ENCODE measurements at places on chromosomes 12 and 14.

DNA sequence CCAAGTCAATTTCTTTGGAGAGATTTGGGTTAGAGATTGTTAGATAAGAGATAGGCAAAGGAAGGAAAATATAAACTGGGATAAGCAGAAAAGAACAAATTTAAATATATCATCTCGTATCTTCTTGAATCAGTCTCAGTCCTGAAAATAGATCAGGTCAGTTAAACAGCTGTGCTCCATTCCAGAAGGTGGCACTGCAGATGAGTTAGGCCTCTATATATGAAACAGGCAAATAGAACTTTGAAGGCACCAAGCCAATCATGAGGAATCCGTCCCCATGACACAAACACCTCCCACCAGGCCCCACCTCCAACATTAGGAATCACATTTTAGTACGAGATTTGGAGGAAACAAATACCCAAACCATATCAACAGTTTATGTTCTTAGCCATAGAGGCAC, 605.5 kb upstream of the USP15 start:
- DNase-seq = no peak

- DNase-seq = no peak
Measured at GRCh38 chr12:16076557-16076956, 165.4 kb downstream of the DERA start.

GRCh38 chr12:109783135-109783964, 49.8 kb downstream of the TRPV4 start:
- DNase-seq = no peak

- DNase-seq = peak; percentile 60
Measured at GRCh38 chr14:68911594-68912227, 67.4 kb downstream of the ACTN1 start.

GRCh38 chr14:30034152-30034551, 106.5 kb upstream of the PRKD1 start:
- DNase-seq = no peak

GRCh38 chr12:100435957-100436356, 37.7 kb upstream of the NR1H4 start:
- DNase-seq = no peak

GRCh38 chr12:12492547-12492946, 70.1 kb downstream of the DUSP16 start:
- DNase-seq = no peak

DNA sequence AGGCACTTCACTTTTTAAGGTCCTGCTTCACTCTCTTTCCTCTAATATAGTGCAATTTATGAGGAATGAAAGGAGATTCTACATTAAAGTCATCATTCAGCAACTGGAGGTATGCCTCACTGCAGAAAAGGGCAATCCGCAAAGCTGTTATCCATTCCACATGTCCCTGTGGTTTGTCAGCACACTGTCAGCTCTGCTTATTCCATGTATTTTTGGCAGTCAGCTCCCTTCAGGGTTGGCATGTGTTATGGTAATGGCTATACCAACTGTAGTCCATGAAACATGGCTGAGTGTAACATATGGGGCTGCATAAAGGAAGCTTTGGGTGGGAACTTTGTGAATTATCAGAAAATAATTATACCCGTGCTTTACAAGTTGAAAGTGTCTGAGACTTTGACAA, 154.1 kb downstream of the GALC start:
- no peak for DNase-seq

- no peak for DNase-seq
Measured at GRCh38 chr14:85112762-85113161, 417.2 kb upstream of the FLRT2 start.

- no peak for DNase-seq
Measured at GRCh38 chr12:115872919-115873357, 404.6 kb downstream of the MED13L start.

- DNase-seq = no peak
Measured at GRCh38 chr12:13788626-13789025, 192.8 kb downstream of the GRIN2B start.

DNA sequence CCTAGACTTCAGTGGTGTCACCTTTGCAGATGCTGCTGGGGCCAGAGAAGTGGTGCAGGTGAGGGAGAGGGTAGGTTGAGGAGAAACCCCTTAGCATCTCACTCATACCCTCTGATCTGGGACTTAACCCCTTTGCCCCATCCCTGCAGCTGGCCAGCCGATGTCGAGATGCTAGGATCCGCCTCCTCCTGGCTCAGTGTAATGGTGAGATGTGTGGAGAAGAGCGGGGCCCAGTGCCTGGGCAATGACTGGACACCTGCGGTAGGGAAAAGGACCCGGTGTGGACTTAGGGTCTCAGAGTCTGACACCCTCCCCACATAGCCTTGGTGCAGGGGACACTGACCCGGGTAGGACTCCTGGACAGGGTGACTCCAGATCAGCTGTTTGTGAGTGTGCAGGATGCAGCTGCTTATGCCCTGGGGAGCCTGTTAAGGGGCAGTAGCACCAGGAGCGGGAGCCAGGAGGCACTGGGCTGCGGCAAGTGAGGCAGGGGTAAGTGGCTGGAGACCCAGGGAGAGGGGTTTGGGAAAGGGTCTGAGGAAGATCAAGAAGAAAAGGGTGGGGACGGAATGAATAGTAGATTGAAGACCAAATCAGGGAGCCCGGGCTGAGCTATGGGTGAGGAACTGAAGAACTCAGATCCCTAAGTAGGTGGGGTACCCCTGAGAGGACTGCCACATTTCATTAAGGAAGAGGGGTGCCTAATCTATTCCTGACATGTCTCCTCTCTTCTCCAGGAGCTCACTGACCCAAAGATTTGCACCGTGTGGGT, 7.6 kb downstream of the B4GALNT1 start:
- DNase-seq = no peak

GRCh38 chr12:40945772-40946171, 242.3 kb upstream of the PDZRN4 start:
- DNase-seq = no peak

- DNase-seq = no peak
Measured at GRCh38 chr14:55773312-55773711, 193.3 kb downstream of the KTN1 start.

DNA sequence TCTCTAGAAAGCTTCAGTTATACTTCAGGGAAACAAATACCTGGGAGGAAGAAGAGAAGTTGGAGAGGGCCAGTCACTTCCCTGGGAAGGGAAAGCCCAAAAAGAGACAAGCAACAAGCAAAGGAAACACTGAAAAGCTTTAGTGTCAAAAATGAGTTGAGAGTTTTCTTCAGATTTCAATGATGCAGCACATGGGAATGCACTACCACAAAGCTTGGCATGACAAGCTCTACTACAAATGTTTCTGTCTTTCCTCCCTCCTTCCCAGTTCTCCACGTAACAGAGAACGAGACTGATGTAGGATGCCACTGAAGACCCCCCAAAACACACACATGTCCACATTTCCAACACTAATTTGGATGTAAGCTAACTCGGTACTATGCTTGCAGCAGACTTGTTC, 26.8 kb upstream of the ADAMTS20 start:
- DNase-seq = no peak

DNA sequence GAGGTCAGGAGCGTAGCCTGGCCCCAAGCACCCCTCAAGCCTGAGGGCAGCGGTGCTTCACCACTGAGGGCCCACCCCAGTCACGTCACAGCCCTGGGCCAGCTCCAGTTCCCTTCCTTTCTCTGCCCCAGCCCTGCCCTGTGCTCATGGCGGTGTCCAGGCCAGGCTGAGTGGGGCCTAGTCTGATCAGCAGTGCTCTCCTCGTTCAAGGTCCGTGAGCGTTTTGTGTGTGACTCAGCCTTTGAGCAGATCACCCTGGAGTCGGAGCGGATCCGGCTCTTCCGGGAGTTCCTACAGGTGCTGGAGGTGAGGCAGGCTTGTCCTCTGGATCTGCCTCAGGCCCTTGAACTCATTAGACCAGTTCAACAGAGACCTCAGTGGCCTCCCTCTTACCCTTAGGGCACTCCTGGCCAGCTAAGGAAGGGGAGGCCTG, 19.0 kb downstream of the PRPF40B start:
- no peak for DNase-seq

GRCh38 chr12:1660304-1661187, 30.3 kb upstream of the ADIPOR2 start:
- DNase-seq = peak; percentile 26

GRCh38 chr12:89817501-89818226, 109.0 kb upstream of the ATP2B1 start:
- no peak for DNase-seq

GRCh38 chr14:93073358-93073707, 42.4 kb downstream of the ITPK1 start:
- no peak for DNase-seq

- DNase-seq = no peak
Measured at GRCh38 chr14:98954349-98955000, 317.5 kb downstream of the BCL11B start.

- no peak for DNase-seq
Measured at GRCh38 chr12:16573398-16574077, 32.4 kb downstream of the LMO3 start.

DNA sequence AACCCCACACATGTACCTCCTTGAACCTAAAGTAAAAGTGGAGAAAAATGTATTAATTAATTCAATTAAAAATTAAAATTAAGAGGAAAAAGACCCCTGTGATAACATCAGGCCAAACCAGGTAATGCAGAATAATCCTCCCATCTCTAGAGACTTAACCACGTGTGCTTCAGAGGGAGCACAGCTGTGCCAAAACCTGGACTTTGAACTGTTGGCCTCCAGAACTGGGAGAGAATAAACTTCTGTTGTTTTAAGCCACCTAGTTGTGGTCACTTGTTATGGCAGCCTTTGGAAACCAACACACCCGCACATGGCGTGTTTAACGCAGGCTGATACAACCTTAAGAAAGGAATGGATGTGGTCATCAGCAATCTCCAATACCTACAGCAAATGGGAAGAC, 23.8 kb downstream of the OAS2 start:
- no peak for DNase-seq

- DNase-seq = peak; percentile 75
Measured at GRCh38 chr14:75249251-75249957, 29.2 kb upstream of the FOS start.

DNA sequence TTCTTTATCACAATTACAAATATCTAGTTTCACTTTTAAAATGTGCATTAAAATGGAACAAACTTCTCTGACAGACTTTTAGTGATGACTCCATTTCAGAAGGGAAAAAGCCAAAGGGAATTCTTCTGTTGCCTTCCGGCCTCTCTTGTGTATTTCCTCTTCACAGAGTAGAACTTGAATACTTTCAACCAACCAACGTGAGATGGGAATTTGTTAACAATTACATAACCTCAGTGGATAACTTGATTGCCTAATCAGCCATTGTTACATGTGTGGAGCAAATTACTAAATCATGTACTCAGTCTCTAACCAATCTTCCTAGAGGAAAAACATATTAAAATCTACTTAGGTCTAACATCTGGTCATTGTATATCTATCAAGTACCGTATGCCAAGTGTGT, 291.1 kb downstream of the SYT1 start:
- DNase-seq = no peak

DNA sequence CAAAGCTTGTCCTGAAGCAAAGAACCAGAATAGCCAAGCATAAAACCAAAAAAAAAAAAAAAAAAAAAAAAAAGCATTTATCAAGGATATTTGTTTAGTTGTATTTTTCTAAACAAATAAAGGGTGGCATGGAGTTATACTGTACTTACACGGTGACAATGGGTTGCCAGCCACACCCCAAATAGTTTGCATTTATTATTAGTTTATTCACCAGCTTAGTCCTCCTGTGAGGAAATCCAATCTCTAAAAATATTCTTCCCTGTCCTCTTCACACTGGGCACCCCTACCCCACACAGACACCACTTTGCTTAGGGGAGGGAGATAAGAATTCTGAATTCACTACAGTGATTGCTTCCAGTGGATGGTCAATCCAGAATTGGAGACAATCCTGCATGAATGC, 18.9 kb downstream of the PLEKHG7 start:
- no peak for DNase-seq

- no peak for DNase-seq
Measured at GRCh38 chr12:58186401-58186800, 245.0 kb downstream of the ATP23 start.

DNA sequence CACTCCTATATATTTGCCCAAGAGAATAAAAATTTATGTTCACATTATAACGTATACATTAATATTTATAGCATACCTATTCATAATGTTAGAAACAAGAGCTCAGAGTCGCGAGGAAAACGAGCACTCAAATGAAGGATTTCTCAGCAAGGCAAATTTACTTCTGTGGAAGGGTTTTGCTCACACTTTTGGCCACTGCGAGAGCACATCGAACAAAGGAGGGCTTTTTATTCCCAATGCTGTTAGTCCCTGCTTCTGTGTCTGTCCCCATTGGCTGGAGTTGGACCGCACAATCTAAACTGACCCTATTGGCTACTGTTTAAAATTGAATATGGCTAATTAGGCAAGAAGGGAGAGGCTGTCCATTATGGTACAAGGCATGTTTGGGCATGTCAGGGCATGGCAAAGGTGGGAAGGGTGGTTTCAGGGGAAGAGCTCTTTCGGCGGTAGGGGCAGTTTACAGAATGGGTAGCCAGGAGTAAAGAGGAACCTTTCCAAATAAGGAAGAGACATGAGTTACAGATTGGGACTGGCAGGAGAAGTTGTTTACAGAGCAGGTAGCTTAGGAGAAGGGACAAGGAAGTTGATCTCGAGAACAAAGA, 702.9 kb downstream of the TRHDE start:
- DNase-seq = no peak

DNA sequence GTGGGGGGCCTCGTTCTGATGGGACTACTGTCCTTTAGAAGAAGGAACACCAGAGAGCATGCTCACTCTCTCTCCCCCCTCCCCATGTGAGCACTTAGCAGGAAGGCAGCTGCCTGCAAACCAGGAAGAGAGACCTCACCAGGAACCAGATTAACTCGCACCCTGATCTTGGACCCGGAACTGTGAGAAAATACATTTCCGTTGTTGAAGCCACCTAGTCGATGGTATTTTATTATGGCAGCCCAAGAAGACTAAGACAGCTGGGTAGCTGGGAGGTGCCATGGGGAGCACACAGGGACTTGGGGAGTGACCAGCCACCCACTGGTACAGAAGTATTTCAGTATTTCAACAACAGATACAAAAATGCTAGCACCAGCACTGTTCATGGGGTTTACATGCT, 59.0 kb downstream of the VCPKMT start:
- DNase-seq = no peak

GRCh38 chr12:132886529-132887477, 602 bp downstream of the CHFR start:
- DNase-seq = no peak

DNA sequence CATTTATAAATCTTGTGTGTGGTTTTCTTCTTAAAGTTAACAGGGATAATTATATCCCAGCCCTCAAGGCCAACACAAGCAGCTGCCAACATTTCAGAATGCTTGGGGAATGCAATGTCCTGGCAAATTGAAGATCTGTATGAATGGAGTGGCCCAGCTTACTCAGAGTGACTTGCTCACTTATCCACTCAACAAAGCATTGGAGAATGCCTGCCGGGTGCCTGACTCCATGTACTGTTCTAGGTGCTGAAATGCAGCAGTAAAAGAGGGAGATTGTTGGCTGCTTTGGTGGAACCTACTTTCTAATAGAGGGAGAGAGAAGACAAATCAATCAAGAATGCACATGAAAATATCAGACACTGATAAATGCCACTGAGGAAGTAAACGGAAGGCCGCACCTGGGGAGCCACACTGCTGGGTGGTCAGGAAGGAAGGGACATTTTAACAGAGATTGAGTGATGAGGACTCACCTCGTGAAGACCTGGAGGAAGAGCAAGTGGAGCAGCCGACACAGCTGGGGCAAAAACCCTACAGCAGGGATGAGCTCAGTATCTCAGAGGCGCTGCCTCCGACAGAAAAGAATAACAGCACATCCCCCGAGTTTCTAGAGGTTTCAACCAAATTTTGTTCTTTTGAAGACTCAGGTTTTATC, 61.2 kb upstream of the VASH1 start:
- DNase-seq = no peak

GRCh38 chr12:122422730-122423257, 325 bp upstream of the CLIP1 start:
- no peak for DNase-seq

GRCh38 chr14:95222151-95222631, 64.9 kb upstream of the DICER1 start:
- DNase-seq = no peak

All from stimulated activated CD8-positive, alpha-beta memory T cell treated with anti-CD3 and anti-CD28 coated beads, Interleukin-4, amount 100 ng/mL, for 1 hour (primary cell).